ENCODE measurements at places on chromosomes 6 and 20.

DNA sequence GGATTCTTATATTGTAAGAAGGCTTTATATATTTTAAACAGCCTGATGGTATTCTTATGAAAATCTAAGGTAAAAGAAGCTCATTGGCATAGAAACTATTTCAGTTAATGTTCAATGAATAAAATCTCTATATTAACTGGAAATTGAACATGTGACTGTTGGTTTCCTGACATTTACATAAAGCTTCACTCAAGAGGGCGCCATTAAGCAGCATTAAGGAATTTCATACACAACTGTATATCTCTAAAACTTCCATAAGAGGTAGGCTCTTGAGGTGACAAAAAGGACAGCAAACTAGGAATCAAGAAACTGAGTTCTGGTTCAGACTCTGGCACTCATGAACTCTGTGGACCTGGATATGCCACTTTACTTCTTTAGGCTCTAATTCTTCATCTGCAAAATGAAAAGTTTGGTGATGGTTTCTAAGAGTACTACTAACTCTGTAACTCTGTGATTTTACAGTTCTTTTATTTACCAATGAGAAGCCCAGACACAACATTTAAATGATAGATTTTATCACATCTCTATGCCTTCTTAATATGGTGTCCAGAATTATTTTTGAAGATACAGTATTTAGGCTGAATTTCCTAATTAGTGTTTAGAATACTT is 147.5 kb downstream of the FLRT3 start:
- DNase-seq = no peak

DNA sequence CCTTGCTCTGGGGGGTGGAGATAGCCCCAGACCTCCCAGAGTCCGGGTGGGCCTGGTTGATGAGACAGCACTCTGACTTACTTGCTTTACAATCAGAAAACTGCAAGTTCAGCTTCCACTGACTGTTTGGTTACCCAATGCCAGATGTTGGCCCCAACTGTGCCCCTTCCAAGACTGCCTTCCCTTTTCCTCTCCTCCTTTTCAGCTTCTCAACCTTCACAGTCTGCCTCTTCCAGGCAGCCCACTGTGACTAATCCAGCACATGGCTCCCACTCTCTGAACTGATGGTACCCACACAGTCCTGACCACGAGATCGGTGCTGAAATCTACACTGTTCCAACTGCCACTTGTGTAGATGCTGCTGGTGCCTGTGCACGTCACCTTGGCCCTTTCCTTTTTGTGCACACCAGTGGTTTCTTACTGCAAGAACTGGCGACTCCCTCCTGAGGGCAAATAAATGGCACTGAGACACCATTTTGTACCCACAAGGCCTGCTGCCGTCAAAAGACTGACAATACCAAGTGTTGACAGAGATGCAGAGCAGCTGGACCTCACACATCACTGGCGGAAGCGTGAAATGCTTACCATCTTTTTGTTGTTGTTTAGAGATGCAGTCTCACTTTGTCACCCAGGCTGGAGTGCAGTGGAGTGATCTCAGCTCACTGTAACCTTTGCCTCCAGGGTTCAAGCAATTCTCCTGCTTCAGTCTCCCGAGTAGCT is 1.8 kb upstream of the ARFGAP1 start:
- no peak for DNase-seq

DNA sequence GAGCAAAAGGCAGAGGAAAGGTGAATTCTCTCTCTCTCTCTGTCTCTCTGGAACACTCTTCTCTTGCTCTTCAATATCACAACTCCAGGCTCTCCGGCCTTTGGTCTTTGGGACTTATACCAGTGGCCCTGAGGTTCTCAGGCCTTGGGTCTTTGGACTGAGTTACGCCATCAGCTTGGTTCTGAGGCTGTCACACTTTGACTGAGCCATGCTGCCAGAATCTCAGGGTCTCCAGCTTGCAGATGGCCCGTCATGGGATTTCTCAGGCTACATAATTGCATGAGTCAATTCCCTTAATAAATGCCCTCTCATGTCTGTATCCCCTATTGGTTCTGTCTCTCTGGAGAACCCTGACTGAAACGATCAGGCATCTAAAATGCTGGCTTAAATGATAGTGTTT is 12.9 kb downstream of the BTN2A1 start:
- DNase-seq = no peak

DNA sequence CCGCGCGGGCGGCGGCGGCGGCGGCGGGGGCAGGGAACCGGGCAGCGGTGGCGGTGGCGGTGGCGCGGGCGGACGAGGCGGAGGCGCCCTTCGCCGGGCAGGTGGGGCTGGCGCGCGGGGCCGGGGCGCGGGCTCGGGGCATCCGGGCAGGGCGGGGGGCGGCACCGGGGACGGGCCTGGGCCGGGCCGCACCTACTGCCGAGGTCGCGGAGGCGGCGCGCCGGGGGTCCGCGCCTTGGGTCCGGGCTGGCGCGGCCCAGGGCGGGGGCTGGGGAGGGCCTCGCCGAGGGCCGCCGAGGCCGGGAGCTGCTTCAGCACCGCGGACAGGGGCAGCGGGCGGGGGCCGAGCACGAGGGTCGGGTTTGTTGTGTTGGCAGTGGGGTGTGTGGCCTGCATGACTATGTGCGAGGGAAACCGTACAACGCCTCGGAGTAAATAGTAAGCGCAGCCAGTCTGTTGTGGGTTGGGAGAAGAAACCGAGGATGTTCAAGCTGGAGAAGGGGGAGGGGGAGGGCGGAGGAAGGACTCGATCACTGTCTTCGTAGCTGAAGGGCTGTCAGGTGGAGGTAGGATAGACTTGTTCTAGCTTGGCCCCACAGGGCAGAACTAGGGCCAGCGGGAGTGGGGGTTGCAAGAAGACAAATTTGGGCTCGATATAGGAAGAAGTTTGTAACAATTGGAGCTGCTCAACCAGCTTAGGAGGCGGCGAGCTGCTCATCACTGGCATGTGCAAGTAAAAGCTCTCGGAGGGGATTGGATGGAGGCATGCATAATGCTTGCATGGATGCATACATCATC is 593 bp downstream of the MMP24 start:
- peak; percentile 84 for DNase-seq

DNA sequence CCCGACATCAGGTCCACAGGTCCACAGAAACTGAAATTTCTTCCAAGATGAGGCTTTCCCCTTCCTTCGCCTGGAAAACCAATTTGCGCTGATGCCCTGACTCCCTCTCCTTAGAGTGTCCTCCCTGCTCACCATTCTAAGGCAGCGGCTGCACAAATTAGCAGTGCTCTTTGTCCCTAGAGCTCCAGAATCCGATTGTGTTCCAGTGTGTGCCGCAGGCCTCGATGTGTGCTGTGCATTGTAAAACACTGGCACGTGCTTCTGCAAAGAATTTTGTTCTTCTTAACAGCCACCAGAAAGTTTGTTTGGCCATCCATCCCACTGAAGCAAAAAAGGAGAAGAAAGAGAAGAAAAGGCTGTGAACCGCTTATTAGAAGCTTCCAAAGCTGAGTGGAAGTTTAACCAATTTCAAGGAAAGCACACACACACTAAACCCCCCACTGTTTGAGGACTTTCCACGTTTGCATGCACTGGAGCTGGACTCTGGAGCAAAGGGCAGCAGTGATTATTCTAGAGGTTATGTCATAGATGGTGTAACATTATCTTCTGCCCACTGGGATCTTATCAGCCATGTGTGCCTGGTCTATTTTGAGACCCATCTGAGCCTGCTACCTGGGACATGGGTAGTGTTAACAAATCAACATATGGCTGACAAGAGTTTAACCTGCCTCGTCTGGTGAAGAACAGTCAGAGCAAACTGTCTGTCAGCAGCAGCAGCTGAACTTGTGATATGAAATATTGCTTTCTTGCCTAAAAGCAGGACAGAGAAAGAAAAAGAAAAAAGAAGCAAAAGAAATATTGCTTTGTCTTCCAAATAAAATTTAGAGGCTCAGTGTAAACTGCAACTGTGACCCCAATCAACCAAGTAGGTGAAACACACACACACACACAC is 64.9 kb upstream of the RREB1 start:
- DNase-seq = no peak

- no peak for DNase-seq
Measured at GRCh38 chr6:35461270-35461669, 6.9 kb upstream of the RPL10A start.

GRCh38 chr6:37303091-37303660 is 45.2 kb upstream of the TMEM217 start:
- DNase-seq = no peak

GRCh38 chr6:18978337-18979128 is 591.4 kb downstream of the RNF144B start:
- DNase-seq = no peak

DNA sequence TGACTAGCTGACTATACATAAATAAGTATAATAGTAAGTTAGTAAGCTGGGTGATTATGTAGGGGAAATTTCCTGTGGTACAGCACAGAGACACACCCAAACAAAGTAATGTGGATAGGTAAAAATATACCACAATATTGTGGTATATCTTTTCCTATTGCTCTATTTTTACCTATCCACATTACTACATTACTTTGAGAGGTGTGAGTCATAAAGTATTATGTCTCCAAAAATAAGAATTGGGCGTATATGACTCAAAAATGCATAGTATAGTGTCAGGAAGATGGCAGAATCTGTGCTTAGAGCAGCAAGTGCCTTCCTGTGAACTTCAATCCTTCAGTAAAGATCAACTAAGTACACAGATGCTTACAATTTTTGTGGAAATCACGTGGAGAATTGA is 2.7 kb upstream of the SIRPG start:
- no peak for DNase-seq

DNA sequence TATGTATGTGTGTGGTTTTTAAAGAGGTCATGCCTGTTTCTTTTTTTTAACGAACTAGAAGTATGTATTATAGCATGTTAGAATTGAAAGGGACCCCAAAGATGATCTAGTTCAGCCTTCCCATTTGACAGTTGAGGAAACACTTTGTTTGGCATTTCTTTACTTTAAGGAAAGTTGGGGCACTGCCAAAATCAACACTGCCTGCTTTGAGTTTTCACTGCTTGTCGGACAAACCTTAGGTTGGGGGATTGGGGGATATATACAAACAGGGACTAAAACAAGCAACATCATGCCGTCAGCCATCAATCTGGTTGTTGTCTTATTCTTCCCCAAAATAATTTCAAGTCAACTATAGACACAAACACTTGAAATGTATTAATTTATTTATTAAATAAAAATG is 14.1 kb upstream of the CALHM6 start:
- no peak for DNase-seq

- DNase-seq = no peak
Measured at GRCh38 chr6:164142322-164142721, 727.8 kb downstream of the QKI start.

DNA sequence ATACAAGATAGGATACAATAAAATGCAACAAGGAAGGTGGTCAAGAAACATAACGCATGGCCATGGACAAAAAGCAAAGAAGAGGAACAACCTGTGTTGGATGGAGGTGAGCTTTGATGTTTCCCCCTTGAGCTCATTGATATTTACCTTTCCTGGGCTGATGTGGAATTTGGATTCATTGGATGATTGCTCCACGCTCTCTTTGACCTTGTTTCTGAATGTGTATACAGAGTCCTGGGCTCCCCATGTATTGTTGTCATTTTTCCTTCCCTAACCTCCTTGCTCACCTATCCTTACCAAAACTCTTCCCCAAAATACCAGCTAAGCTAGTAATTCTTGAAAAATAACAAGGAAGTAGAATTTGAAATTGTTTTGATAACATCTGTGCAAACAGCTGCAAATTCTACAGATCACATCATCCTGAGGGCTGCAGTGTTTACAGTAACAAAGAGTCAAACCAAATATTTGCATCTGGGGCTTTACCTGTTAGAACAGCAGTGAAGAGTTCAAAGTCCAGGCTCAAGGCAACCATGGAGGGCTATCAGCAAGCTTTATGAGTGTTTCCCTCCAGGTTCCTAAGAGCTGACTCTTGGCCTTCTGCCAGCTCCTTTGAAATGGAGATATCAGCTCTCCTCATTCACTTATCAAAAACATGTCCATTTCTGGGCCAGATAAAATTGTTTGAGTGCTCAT is 214.3 kb upstream of the MARCKS start:
- DNase-seq = no peak

Measured in urothelium cell line (cell line).